ENCODE measurements at places on chromosomes 4 and X.

- no peak for DNase-seq
Measured at GRCh38 chrX:35382966-35383365, 415.2 kb upstream of the MAGEB16 start.

DNA sequence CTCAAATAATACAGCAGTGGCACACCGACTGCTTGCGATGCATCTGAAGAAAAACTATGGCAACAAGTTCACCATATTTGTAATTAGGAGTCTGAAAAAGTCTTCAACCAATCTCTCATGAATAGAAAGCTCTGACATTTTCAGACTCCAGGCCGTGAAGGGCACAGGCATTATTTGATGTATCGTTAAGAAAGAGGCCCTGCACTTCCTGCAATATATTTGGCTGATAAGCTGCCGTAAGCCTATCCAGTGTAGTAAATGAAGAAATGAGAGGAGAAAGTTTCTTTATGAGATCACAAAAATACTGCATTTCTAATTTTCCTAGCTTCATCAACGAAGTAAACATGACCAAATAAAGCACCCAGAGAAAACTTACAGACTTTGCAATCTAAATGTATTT is 613.8 kb upstream of the TECRL start:
- no peak for DNase-seq

- DNase-seq = no peak
Measured at GRCh38 chrX:9790866-9791265, 4.6 kb downstream of the SHROOM2 start.

DNA sequence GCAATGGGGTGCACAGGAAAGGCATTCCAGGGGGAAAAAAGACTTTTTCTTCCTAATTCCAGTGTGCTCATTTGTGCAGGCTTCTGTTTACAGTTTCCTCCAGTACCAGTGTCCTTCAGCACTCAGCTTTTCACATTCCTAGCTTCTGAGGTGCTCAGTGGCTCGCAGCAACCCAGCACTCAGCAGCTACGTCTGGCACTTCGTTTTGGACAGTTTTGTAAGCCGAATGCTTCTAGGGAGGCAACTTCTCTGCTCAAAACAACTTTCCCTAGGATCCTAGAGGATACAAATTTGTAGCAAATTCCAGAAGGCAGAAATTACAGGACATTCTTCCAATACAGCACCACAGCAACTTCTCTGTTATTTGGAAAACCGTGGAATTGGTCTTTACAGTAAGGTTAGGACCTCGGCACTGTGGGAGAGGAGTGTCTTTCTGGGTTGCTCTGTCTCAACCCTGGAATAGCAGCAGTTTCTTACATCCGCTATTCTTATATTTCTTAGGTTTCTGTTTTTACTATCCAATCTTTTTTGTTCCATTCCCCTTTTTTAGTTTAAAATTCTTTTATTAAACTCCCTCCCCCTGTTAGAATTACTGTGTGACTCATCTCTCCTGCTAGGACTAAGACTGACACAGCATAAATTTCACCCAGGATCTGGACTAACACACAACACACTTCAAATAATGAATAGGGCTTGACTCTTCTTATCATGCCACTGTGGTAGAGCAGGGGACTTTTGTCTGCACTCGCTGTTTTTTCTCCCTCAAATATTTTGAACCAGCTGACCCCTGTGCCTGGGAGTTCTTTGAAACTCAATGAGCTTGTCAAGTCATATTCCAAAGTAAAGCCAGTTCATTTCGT is 1314.7 kb downstream of the FSTL5 start:
- no peak for DNase-seq

DNA sequence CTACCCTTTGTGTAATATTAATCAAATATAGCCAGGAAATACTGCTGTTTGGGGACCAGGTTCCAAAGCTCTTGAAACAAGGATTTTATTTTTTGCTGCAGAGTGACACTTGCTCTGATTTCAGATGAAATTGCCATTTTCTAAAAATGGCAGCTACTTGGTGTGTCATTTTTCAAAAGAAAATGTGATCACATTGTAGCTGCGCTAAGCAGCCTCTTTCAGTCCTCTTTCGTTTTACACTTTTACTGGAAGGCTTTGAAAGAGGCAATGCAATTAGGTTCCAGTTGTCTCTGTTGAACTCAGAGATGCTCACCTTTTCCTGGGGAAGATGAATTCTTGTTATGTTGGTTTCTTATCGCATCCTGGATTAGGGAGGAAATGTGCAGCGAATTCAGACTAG is 85.1 kb downstream of the CT47B1 start:
- DNase-seq = no peak

- DNase-seq = no peak
Measured at GRCh38 chr4:120801137-120801758, 121.3 kb downstream of the PRDM5 start.

GRCh38 chrX:136021903-136022302 is 36.7 kb downstream of the SLC9A6 start:
- DNase-seq = no peak

DNA sequence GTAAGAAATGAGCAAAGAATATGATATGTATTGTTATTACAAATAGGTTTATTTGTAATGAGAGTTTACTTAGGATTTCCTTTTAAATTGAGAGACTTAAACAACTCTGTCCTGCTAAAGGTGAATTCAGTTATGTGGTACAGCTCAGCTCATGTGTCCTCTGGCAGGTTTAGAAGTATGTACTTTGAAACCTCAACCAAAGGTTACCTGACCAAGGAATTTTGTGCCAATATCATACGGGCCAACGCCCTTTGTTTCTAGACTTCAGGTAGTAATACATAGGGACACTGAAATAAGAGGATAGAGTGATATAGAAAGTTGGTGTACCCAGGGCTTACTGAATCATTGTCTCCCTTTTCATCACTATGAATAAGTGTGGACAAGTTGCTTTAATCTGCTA is 25.7 kb downstream of the SLAIN2 start:
- no peak for DNase-seq

- DNase-seq = no peak
Measured at GRCh38 chr4:160142579-160142978, 1039.7 kb downstream of the RAPGEF2 start.

- no peak for DNase-seq
Measured at GRCh38 chr4:122689972-122690371, 42.5 kb upstream of the BBS12 start.

DNA sequence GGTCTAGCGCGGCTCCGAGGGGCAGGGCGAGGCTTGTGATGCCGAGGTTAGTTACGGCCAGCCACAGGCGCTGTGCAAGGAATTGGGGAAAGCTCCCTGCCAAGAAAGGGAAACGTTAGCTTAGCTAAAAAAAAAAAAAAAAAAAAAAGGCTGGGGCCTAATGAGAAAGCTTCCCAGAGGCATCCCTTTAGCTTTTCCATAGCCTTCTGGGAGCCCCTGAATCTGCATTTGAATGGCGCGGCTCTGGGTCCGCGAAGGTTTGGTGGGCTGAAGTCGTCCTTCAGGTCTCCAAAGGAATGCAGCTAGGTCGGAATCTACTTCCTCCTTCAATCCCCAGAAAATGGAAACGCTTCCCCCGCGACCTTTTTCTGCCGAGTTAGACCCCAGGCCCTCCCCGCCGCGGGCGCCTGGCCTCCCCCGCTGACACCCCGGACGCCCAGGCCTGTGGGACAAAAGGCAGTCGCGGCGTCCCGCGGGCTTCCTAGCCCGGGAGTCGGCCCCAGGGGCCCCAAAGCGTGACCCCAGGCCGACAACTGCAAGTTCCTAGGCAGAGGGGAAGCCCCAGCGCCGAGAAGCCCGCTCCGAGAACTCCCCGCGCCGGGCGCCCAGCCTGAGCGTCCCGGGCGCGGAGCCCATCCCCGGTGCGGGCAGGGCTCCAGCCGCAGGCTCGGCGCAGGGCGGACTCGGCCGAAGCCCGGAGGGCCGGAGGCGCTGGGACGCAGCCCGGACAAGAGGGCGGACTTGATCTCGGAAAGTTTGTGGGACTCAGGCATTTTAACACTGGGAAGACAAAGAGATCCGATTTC is 605 bp upstream of the FAT1 start:
- DNase-seq = no peak

DNA sequence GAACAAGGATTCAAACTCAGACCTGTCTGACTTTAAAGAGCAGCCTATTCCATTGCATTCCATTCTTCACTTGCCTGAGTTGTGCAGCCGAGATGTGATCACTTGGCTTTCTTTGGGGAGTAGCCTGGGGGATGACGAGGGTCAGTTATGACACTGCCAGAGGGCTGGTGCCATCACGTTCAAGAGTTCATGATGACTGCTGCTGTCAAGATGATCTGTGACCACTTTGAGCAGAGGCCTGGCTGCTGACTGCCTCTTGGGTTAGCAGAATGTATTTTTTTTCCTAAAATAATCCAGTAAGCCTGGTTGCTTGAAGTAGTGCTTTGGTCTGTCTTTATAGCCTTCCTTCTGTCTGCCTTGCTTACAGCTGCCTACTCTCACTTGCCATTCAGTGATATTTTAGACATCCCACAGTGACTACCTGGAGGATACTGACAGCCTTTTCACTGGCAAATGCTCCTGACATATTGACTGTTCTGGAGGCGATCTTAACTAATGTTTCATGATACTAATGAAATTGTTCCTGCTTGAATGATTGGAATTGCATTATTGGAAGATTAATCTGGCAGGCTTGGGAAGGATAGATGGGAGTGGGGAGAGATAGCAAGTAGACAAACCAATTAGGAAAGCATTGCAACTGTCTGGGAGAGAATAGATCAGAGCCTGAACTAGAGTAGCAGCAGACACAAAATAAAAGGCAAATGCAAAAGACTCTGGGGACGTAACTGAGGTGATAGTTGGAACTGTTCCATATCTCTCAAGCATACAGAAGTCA is 221.6 kb upstream of the LCORL start:
- no peak for DNase-seq

DNA sequence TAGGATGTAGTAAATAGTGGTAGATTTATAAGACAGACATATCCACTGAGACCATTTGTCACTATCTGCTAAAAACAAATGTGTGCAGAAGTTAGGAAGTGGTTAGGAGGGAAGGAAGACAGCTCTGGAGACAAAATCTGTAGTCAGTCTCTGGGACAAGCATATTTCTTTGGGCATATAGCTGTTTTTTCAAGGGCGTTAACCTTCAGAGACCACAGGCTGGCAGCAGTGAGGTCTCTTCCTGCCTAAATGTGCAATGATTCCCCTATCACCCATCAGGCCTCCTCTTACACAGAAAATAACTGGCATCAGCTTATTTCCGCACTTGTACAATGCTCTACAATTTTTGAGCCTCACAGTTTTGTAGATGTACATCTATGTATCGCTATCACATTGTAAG is 6.5 kb downstream of the TMEM150C start:
- DNase-seq = no peak

Data from T-helper 17 cell (primary cell).